Activated CD4-positive, alpha-beta T cell treated with anti-CD3 and anti-CD28 coated beads, Interleukin-2, amount 10 ng/mL, durations not matched to agents 7 days and 5 days (primary cell): ENCODE measurements at places on chromosomes 1 and 21. TPM values are rescaled to one million over a fixed set of nuclear protein-coding genes. Genes with fewer than 3 reads are reported as not detected.

- H3K27me3 ChIP-seq = no peaks in the 10 kb centered on the region
- H3K27ac ChIP-seq = no peak overlapping the region
- DNase-seq = no peak
- no peak overlapping the region for H3K4me3 ChIP-seq
- H3K36me3 ChIP-seq = no peaks in the 10 kb centered on the region
Measured at GRCh38 chr1:188089015-188089414, 1260.3 kb downstream of the PLA2G4A start.

GRCh38 chr1:232622981-232623380 is 7.0 kb downstream of the SIPA1L2 start:
- H3K27me3 ChIP-seq = peaks cover 3% of the 10 kb centered on the region
- H3K36me3 ChIP-seq = no peaks in the 10 kb centered on the region
- H3K27ac ChIP-seq = no peak overlapping the region

The ATF3 gene
- 13.0 TPM for total RNA-seq

- H3K27me3 ChIP-seq = no peaks in the 10 kb centered on the region
- H3K36me3 ChIP-seq = peaks cover 13% of the 10 kb centered on the region
- no peak for DNase-seq
Measured at GRCh38 chr1:150799089-150799488, 9.0 kb downstream of the CTSK start.

DNA sequence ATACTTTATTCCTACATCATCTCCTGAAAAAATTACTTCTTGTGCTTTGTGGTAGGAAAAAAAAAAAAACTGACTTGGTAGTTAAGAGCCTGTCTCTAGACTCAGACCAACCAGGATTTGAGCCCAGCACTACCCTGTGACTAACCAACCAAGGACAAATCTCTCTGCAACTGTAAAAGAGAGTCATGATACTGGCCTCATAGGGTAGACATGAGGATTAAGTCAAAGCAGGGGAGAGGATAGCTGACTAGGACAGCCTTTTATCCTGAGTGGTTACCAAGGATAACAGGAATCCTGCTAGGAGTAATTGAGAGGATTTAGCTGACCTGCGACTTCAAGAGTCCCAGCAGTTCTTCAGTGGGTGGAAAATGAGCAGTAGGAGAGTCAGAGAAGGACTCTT is 112.8 kb downstream of the C1orf21 start:
- peaks cover 1% of the 10 kb centered on the region for H3K4me1 ChIP-seq
- H3K4me3 ChIP-seq = no peak overlapping the region
- H3K27ac ChIP-seq = no peak overlapping the region
- no peaks in the 10 kb centered on the region for H3K36me3 ChIP-seq
- no peak for DNase-seq
- H3K27me3 ChIP-seq = peaks cover 1% of the 10 kb centered on the region

GRCh38 chr1:93620841-93621210 is 60.8 kb downstream of the BCAR3 start:
- peaks cover 2% of the 10 kb centered on the region for H3K4me1 ChIP-seq
- no peak overlapping the region for H3K4me3 ChIP-seq
- DNase-seq = no peak

GRCh38 chr1:108082001-108082400 is 117.0 kb upstream of the VAV3 start:
- H3K36me3 ChIP-seq = no peaks in the 10 kb centered on the region
- peaks cover 62% of the 10 kb centered on the region for H3K4me1 ChIP-seq

- H3K27ac ChIP-seq = no peak overlapping the region
- no peak for DNase-seq
- H3K4me1 ChIP-seq = no peaks in the 10 kb centered on the region
- no peaks in the 10 kb centered on the region for H3K36me3 ChIP-seq
- H3K27me3 ChIP-seq = peaks cover 3% of the 10 kb centered on the region
- no peak overlapping the region for H3K4me3 ChIP-seq
Measured at GRCh38 chr1:115300087-115300876, 37.8 kb downstream of the NGF start.

- H3K27me3 ChIP-seq = no peaks in the 10 kb centered on the region
- no peak overlapping the region for H3K27ac ChIP-seq
- H3K36me3 ChIP-seq = no peaks in the 10 kb centered on the region
- no peaks in the 10 kb centered on the region for H3K4me1 ChIP-seq
- no peak for DNase-seq
- H3K4me3 ChIP-seq = no peak overlapping the region
Measured at GRCh38 chr1:56429288-56429687, 150.1 kb downstream of the PLPP3 start.

DNA sequence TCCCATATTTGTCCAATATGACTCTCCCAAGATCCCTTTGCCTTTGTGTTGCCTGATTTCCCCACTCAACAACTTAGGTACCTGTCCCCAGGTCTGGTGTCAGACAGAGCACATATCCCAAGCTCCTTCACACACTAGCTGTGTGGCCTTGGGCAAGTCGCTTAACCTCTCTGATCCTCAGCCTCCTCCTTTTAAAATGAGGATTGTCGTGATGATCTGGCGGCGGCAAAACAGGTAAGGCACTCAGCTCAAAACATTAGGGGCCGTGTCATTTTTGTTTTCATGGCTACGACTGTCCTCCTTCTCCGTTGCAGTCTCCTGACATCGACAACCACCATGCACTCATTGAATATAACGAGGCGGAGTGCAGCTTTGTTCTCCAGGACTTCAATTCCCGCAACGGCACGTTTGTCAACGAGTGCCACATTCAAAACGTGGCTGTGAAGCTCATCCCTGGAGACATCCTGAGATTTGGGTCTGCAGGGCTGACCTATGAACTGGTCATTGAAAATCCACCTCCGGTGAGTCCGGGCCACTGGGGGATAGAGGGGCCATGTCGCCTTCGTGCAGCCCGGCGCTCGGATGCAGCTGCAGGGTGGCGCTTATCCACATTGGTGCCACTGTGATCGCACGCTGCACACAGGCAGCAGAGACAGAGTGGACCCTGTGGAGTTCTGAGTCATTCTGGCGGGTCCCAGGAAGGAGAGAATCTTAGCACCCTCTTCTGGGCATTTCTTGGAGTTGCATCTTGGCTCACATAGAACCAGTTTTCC is 25.2 kb downstream of the FHAD1 start:
- peaks cover 3% of the 10 kb centered on the region for H3K4me1 ChIP-seq
- no peak overlapping the region for H3K27ac ChIP-seq
- peaks cover 34% of the 10 kb centered on the region for H3K27me3 ChIP-seq
- peak; percentile 49 for DNase-seq
- no peak overlapping the region for H3K4me3 ChIP-seq
